CD4-positive, alpha-beta T cell treated with Interleukin-17A for 4 hours (primary cell): ENCODE measurements at places on chromosomes 12 and 14.

- no peak for DNase-seq
Observed at GRCh38 chr14:92471919-92472318, 41.7 kb upstream of the RIN3 start.

- DNase-seq = no peak
Observed at GRCh38 chr12:76720068-76720467, 43.8 kb upstream of the ZDHHC17 start.

GRCh38 chr12:29226616-29227015, 77.5 kb downstream of the FAR2 start:
- DNase-seq = no peak

GRCh38 chr12:41053046-41053445, 135.1 kb upstream of the PDZRN4 start:
- no peak for DNase-seq

- peak; percentile 56 for DNase-seq
Observed at GRCh38 chr12:104877103-104877705, 80.9 kb downstream of the SLC41A2 start.

- DNase-seq = no peak
Observed at GRCh38 chr14:24297190-24297964, 2.2 kb downstream of the DHRS1 start.

- no peak for DNase-seq
Observed at GRCh38 chr12:11967376-11968047, 103.2 kb upstream of the BCL2L14 start.

DNA sequence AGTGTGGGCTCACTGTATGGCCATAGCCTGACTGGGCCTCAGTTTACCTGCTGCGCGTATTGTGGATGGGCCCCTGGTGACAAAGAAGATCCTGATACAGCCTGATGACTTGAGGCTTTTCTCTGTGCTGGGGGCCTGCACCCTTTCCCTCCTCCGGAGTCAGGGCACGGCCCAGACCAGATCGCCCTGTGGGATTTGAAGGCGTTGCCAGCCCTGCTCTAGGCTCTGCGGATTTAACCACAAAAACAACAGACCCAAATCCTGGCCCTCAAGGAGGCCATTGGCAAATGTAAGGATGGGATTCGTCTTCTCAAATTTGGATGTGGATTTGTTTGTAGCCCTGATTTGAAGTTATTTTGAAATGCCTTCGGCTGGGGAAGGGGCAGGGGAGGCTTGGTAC, 195.8 kb downstream of the TSPAN9 start:
- no peak for DNase-seq

GRCh38 chr14:81453166-81453766, 53.1 kb upstream of the STON2 start:
- peak; percentile 61 for DNase-seq

DNA sequence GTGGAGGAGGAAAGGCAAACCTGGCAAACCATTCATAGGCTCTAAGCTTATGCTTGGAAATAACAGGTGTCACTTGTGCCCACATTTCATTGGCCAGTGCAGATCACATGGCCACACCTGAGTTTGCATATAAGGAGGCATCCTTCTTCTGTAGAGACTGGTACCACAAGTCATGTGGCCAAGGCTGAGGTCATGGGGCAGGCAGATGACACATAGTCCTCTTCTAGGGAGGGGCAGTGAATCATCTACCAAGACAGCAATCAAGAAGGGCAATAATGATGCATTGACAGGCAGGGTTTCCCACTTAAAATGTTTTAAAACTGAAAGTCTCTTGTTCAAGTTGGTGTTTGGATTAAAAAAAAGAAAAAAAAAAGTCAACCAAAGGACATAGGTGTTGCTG, 77.3 kb downstream of the DAAM1 start:
- peak; percentile 17 for DNase-seq

DNA sequence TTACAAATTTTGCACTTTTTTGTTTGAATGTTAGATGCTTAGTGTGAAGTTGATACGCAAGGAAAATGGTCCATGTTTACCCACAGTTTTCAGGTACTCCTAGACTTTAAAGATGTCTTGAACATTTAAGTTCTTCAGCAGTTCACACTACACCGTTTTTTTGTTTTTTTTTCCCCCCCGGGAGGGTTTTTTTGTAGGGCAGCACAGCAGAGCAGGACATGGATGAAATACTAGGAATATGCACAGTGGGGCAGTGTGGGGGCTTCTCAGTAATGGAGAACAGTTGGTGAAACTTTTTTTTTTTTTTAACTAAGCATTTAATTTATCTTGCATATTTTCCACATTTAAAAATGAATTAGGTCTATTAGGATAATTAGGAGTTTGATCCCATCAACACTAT, 4.9 kb downstream of the RAN start:
- no peak for DNase-seq

- DNase-seq = no peak
Observed at GRCh38 chr12:99253068-99253467, 394.5 kb upstream of the GARIN6 start.
